KG1 (cell line): ENCODE measurements at places on chromosomes 1 and 21.

DNA sequence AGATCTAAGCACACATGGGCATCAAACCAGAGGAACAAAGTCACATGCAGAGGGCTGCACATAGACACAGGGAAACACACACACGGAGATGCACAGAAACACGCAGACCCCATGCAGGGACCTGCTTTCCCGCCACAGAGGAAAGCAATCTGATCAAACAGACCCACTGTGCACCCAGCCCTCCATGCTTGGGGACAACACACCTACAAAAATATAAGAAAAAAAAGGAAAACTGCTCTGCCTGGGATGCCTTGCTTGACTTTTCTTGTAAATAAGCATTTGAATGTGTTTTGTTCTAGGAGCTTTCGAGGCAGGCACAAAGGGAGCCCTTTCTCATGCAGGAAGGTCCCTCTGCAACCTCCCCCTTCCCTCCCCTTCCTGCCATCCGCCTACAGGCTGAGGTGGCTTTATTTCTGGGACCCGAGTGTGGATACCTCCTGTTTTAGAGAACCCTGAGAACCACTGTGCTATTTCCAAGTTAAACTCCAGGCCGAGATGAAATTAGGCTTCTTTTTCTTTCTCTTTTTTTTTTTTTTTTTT, 3.5 kb upstream of the ICMT start:
- DNase-seq, result no peak

DNA sequence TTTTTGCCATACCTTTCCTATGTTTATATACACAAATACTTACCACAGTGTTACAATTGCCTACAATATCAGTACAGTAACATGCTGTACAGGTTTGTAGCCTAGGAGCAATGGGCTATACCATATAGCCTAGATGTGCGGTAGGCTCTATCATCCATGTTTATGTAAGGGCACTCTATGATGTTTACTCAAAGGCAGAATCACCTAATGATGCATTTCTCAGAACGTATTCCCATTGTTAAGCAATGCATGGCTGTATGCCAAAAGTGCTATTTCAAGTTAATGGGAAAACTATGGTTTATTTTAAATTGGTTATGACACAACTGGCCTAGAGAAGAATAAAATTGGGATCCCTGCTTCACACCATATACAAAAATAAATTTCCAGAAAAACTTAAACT, 36.9 kb upstream of the DISP1 start:
- no peak for DNase-seq

DNA sequence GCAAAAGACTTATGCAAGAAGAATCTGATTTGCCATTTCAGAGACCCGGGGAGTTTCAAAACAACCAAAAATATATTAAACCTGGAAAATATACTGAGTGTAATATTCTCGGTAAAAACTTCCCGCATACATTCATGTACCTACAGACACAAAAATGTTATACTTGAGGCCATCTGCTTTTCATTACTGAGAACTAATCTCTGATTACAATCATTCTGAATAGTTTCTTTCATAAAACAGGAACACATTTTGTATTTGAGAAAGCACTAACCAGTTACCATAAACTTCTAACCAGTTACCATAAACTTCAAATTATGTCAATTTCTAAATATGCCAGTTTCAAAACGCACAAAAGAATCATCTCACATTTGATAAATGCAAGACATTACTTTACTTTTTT, 7.8 kb downstream of the ZNHIT6 start:
- DNase-seq, result no peak

GRCh38 chr21:20311234-20311787, 686.9 kb upstream of the NCAM2 start:
- no peak for DNase-seq

DNA sequence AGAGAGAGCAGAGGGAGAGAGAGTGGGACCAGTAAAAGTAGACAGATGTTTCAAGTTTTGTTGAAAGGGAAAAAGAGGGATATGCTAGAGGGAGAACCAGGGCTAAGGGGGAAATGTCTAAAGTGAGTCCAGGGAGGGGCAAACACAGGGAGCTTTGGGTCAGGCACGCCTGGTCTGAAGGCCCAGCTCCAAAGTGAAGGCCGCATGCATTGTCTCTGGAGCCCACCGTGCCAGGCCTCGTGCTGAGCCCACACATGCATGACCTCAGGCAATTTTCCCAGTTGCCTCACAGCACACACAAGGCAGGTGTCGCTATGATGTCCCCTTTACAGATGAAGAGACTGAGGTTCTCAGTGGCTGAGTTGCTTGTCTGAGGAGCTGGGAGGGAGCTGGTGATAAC, 16.0 kb downstream of the KIF17 start:
- DNase-seq, result no peak

DNA sequence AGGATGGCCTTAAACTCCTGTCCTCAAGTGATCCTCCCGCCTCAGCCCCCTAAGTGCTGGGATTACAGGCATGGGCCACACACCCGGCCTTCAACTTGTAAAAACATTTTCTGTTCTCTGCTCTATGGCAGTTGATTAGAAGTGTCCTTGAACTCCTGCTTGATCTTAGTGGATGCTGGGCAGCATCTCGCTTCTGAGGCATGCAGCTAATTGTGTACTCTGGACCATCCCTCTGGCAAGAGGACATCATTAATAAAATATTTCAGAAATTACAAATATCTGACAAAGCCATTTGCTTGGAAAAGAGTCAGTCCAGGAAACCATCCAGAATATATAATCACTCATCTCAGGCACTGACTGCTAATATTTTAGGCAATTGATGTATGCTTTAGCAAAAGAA, 8.1 kb downstream of the NGF start:
- no peak for DNase-seq

GRCh38 chr1:60891765-60892164, 190.6 kb upstream of the NFIA start:
- DNase-seq, result no peak

DNA sequence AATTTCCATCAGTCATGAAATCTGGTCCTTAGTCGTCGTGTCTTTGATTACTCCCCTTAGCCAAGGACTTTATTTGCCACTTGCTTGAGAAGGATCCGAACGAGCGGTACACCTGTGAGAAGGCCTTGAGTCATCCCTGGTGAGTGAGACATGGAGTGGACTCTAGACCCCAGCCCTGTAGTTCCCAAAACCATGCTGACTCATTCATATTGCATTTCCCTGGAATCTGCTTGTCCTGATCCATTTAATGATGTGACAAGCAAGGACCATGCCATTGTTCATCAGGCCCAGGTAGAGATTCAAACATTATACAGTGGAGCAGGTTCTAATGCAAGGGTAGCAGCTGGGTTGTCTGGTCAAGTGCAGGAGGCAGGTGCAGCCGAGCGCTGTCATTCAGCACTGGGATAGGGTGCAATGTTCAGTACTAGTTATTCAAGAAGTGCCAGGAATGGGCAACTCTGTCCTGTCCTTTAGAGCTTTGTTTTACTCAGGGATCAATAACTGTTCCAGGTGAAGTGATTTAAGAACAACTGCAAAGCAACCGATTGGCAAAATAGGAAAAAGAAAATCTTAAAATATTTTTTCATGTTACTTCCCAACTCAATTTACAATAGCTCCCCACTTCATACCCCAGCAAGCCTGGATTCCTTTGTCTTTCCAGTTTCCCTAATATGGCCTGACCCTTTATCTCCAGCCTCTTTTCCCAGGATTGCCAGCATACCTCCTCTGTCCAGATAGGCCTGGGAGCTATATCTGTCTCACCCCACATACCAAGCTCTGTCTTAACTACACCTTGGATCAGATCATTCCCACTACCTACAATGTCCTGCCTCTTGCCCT, 26.5 kb downstream of the CAMK1G start:
- DNase-seq, result no peak

DNA sequence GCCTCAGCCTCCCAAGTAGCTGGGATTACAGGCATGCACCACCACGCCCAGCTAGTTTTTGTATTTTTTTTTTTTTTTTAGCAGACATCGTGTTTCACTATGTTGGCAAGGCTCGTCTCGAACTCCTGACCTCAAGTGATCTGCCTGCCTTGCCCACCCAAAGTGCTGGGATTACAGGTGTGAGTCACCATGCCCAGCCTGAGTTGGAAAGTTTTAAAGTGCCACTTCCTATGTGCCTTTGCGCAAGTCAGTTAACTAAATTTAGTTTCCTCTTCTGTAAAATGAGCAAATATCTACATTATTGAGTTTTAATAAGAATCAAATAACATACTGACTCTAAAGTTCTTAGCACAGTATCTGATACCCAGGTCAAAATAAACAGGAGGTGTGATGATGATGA, 12.4 kb downstream of the SLC19A2 start:
- no peak for DNase-seq

GRCh38 chr1:173451981-173452380, 25.2 kb upstream of the PRDX6 start:
- DNase-seq, result no peak

- no peak for DNase-seq
These were observed 51.4 kb upstream of the KANK4 start for GRCh38 chr1:62370594-62370993.

GRCh38 chr1:7538849-7539768, 232.0 kb upstream of the VAMP3 start:
- no peak for DNase-seq

GRCh38 chr1:167518331-167518700, at the start of gene CD247:
Gene CD247, minus strand, starts transcription at chr1:167518529. Its CDS starts 64 bp downstream, at chr1:167518465.
- no peak for DNase-seq

GRCh38 chr1:186572509-186572908, 107.7 kb downstream of the PTGS2 start:
- DNase-seq, result no peak

GRCh38 chr1:96515430-96515829, 206.2 kb upstream of the PTBP2 start:
- DNase-seq, result no peak
